ENCODE measurements at places on chromosomes 1 and 21. TPM values are rescaled to one million over a fixed set of nuclear protein-coding genes. Genes with fewer than 3 reads are reported as not detected.
A peak's percentile ranks its signal among the peaks of the same experiment; 100 is the strongest.

DNA sequence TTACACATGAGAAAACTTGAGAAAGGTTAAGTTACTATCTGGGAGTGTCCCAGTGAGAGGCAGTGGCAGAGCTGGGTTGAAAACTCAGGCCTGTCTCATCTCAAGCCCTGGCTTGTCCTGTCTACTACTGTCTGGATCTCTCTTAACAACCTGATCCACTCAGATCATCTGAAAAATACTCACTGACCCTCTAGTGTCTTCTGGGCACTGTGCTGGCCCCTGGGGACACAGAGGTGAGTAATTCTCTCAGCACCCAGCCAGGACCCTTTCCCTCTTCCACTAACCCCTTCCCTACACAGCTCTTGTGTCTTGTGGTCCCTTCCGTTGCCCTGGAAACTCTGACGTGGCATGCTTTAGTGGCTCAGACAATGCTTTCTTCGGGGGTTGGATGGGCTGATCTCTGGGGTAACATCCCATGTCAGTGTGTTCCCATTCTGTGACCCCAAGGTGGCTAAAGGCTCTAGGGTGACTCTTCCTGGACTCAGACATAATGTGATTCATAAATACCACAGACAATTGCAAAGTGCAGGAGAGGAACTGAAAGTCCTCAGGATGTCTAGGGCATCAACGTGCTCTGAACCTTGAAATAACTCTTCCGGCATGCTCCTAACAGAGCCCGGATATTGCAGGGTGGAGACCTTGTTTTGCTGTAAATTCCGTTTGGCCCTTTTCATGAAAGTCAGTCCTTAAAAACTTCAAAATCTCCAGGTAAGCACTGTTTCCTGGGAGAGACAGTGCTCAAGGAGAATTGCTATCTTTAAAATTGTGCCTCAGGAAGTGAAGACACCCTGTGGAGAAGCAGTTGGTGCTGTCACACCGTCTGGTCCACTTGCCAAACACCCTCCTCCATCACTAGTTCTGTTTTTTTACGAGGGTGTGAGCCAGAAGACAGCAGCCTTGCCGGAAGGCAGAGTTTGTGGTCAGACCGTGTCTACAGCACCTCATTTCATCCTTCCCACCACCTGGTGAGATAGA, 4.0 kb downstream of the SHISAL2A start:
- no peak for DNase-seq

- DNase-seq, result no peak
Measured at GRCh38 chr1:2180297-2181245, 14.0 kb downstream of the FAAP20 start.

Gene KRTAP19-5
- not detected for polyA plus RNA-seq

DNA sequence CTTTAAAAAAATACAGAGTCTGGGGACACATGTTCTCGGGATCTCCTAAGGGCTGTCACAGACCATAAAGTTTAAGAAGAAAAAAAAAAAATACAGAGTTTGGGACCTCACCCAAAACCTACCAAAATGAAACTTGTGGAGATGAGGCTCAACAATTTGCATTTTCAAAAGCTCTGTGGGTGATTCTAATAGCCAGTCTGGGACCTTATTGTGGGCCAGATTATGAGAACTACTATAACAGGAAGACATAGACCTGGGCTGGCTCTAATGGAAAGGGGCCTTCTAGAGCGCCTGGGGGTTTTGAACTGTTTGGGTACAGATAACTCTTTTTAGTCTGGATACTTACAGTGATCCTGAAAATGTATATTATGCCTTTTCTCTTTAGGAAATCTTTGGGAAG, 69.1 kb downstream of the LAMC1 start:
- no peak for DNase-seq

Gene SIK1
- 1.8 TPM for polyA plus RNA-seq

DNA sequence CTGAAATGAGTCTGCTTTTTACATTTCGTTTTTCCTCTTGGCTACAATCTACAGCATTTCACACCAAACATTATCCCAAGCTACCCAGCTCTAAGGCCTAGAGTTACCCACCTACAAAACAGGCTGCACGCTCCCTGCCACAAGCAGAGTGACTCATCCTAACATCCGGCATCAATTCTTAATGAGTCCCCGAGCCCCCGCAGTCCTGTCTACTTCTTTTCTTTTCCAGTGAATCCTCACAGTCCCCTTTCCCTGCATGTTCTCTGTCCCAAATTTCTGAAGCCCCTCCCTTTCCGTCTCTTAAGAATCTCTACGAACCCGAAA, 650 bp downstream of the PCNX2 start:
- DNase-seq, result peak; percentile 12

Gene TRIM67
- polyA plus RNA-seq, result 0.10 TPM

DNA sequence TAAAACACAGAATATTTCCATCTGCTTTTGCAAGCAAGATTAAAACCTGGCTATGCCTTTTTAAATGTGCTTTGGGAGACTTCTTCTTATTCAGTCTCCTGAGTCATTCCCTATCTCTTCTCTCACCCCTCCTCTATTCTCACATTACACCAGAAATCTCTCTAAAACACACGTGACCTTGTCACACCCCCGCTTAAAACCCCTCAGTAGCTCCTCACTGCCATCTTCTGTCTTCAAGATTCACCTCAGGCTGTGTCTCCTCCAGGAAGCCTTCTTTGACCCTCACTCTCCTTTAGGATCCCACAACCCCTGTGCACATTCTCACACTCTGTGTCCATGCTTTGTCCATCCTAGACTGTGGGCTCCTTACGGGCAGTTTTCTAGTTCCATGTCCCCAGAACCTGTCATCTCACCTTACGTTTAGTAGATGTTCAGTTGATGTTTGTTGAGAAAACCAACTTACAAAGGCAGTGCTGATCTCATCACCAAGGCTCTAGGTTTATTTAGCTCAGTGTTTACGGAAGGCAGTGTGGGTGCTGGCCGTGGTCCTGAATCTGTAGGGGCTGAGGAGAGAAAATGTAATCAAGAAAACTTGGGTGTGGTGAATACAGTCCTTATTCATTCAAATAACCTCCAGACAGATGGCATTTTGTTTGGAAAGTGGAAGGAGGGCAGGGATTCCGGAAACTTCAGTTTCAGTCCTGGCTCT, 143.5 kb downstream of the DMRTA2 start:
- DNase-seq, result peak; percentile 77

Gene TMEM54
- polyA plus RNA-seq, result 10.1 TPM

- no peak for DNase-seq
Measured at GRCh38 chr1:238753252-238753651, 633.1 kb upstream of the CHRM3 start.

Gene LCE3D
- polyA plus RNA-seq, result not detected

Gene GBP4
- polyA plus RNA-seq, result 7.7 TPM

DNA sequence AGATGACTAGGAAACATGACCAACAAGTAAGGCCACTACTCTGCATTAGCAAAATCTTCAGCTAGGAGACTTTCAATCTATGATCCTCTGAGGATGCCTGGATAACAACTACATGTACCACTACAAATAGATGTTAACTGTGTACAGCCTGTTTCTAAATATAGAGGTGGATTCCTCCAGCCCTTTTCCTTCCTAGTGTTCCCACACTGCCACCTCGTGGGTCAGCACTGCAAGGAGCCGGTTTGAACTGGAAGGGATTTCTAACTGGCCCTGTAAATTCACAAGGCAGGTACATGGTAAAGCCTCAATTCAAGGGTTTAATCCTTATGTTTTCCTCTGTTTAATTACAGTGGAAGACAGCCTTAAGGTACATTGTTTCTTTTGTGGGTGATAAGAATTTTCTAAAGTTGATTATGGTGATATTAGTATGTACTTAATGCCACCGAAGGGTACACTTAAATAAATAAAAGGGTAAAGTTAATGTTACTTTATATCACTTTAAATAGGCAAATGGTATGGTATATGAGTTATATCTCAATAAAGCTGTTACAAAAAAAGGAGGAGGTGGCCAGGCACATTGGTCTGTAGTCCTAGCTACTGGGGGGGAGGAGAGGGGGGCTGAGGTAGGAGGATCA, 14.4 kb downstream of the SMYD3 start:
- peak; percentile 71 for DNase-seq

GRCh38 chr1:216183454-216183853, 239.8 kb downstream of the USH2A start:
- DNase-seq, result peak; percentile 57

- peak; percentile 48 for DNase-seq
Measured at GRCh38 chr1:245448975-245449431, 294.2 kb downstream of the KIF26B start.

Gene LRRC71
- polyA plus RNA-seq, result 0.96 TPM

Gene AMY1C
- polyA plus RNA-seq, result not detected

DNA sequence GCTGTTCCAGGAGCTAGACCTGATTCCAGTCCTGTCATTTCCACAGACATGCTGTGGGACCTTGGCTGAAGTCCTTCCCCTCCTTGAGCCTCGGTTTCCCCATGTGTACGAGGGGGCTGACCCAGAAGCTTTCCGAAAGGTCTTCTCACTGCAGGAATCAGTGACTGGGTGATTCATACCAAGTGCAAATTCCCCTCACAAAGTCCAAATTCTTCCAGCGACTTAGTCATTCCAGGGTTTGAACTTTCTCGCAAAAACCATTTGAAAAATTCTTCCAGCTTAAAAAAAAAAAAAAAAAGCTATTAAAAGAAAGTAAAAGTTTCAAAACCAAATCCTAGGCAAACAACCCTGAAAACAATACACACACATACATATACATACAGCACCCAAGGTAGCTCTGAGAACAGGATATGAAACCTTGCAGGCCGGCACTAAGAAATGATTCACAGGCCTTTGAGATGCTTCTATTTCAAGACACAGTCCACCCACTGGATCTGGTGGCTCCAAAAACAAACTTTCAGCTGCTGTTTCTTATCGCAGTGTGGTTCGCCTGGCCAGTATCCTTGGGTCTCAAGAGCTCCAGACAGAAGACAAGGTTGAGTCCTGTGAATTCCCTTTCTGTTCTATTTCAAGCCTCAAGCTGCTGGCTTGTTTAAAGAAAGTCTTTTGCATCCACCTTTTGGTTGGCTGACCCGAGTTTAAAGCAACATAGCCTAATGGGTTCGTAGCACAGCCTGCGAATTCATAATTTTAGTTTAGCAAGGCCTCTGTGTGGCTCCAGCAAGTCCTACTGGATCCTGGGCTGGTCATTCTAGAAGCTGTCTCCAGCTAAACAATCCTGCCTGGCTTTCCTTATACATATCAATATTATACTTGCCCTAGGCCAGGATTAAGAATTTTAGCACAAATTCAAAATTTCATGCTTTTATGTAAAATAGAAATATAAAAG, 18.0 kb upstream of the ID3 start:
- no peak for DNase-seq

- no peak for DNase-seq
Measured at GRCh38 chr1:176444286-176444685, 18.7 kb upstream of the PAPPA2 start.

DNA sequence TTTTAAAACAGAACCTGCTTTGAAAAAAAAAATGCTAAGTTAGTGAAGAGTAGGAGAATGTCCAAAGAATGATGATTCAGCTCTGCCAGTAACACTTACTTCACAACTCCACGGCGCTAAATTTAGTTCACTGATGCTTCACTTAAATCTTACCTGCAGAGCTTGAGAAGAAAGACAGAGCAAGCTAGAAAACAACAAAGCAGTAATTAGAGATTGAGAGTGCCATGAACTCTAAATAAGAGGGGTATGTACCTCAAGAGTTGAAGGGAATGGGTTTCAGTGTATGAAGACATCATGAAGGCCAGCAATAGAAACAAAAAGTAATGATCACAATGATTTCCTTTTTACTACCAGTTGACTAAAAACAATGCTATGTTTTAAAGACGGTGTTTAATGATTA, 32.8 kb downstream of the EPRS1 start:
- no peak for DNase-seq

Gene TSPAN1
- polyA plus RNA-seq, result 64.2 TPM

DNA sequence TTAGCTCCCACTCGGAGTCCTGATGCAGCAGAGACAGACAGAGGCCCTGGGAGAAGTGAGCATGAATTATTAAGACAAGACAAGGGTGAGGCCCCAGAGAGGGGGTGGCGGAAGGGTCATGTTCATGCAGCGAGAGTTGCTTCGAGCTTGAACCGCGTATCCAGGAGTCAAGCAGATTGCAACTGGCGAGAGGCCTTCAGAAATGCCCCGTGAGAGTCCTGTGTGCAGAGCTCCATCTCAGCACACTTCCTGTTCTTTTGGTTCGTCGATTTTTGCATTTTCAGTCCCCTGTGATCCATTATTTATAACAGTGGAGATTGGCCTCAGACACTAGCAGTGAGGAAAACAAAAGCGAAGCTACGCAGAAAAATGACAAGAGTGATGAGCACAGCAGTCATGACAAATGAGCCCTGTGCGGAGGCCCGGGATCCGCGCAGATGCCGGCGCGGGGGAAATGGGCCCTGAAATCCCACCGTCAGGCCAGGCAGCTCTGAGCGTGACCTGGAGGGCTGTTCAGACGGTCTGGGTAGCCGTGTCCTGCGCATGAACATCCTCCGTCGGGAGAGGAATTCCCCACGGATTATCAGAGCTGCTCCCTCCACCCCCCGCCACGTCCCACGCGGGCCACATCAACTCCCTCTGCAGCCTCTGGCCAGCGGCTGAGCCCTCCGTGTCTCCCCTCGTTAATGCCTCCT, 15.0 kb downstream of the PDE9A start:
- DNase-seq, result no peak

DNA sequence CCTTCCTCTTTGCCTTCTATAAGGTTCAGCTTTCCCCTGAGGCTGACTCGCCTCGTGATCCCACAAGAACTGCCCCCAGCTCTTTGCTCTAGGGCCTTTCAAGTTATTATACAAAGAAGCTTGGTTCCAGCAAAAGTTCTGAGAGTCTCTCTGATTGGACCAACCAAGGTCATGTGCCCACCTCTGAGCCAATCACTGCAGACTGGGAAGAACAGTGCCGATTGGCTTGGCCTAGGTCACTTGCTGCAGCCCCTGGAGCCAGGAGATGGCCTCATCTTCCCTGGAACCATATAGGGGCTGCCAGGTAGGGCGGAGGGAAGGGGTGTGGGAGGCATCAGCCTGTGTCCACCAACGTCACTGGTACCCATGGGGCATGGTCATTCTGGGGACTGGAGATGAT, 22.8 kb downstream of the TAS1R2 start:
- no peak for DNase-seq

Gene SPRTN
- polyA plus RNA-seq, result 13.1 TPM

Gene IGSF3
- 28.9 TPM for polyA plus RNA-seq

Gene CR2
- 3.6 TPM for polyA plus RNA-seq

Gene SIM2
- polyA plus RNA-seq, result 25.9 TPM

Gene ENSA
- polyA plus RNA-seq, result 224 TPM

GRCh38 chr1:13922466-13923110, 222.6 kb downstream of the PRDM2 start:
- no peak for DNase-seq

DNA sequence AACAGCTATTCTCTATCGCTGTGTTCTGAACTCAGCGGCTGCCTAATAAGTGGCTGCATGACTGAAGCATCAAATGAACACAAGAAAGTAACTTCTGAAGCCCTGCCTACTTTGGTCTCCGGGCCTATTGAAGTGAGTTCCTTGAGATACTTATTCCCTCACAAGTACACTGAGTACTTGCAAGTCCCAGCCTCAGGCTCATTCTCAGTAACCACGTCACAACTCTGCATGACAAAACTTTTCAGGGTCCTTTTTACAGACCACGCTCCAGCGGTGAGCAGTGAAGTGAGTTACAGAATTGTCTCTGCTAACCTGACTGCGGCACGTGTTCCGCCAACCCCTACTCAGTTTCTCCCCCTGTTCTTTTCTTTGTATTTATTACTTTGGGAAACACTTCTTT, 1342.7 kb upstream of the ADGRL4 start:
- DNase-seq, result no peak

GRCh38 chr1:9651565-9652378, at the start of gene PIK3CD:
PIK3CD (plus strand) TSS chr1:9651731; CDS start chr1:9710456, 58,725 bp downstream.
- DNase-seq, result peak; percentile 48

Gene XCL1
- not detected for polyA plus RNA-seq

Gene SLC44A3
- 52.8 TPM for polyA plus RNA-seq

- DNase-seq, result no peak
Measured at GRCh38 chr1:229070168-229070567, 200.7 kb upstream of the RAB4A start.

Gene RAB42
- polyA plus RNA-seq, result 3.2 TPM

Gene OR6K6
- polyA plus RNA-seq, result not detected

Gene MROH7
- 16.0 TPM for polyA plus RNA-seq

Data from renal pelvis (tissue), 12 donors.